ENCODE measurements at places on chromosomes 7 and 10. TPM values are rescaled to one million over a fixed set of nuclear protein-coding genes. Genes with fewer than 3 reads are reported as not detected.

Gene EPO
- total RNA-seq: not detected

Gene CYP2W1
- not detected for total RNA-seq

Gene FAM131B
- 0.54 TPM for total RNA-seq

Gene RGS10
- total RNA-seq: 61.0 TPM

Gene GSTO2
- 0.30 TPM for total RNA-seq

Gene GET4
- total RNA-seq: 35.6 TPM

Gene OR2A1
- total RNA-seq: not detected

Gene OR2A7
- not detected for total RNA-seq

Gene GOLGA7B
- 0.05 TPM for total RNA-seq

Gene LIPF
- not detected for total RNA-seq

Gene PRTFDC1
- 9.4 TPM for total RNA-seq

Gene CWF19L1
- 26.7 TPM for total RNA-seq

Gene MSS51
- 0.40 TPM for total RNA-seq

Gene PON1
- total RNA-seq: not detected

Gene CPED1
- total RNA-seq: 3.9 TPM

All from mammary microvascular endothelial cell (primary cell).